ENCODE measurements at places on chromosomes 2 and 18. TPM values are rescaled to one million over a fixed set of nuclear protein-coding genes. Genes with fewer than 3 reads are reported as not detected.

DNA sequence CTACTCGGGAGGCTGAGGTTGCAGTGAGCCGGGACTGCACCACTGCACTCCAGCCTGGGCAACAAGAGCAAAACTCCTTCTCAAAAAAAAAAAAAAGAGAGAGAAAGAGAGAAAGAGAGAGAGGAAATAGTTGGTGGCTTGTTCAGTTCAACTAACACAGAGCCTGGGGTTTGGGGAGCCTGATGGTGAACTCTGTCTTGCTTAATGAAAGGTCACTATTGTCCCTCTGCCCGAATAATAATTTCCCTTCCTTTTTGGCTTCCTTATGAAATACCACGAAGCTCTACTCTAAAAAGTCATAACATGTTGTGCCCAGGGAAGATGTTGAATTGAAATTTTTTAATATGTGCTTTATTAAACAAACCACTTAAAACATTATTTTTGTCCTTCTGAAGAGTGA, 17.3 kb downstream of the BCL2 start:
- peak overlapping the region; percentile 41 for H3K4me3 ChIP-seq
- H3K27ac ChIP-seq: peak overlapping the region; percentile 81
- peaks cover 81% of the 10 kb centered on the region for H3K36me3 ChIP-seq
- H3K4me1 ChIP-seq: peaks cover 91% of the 10 kb centered on the region
- H3K27me3 ChIP-seq: no peaks in the 10 kb centered on the region
- DNase-seq: no peak

- H3K36me3 ChIP-seq: no peaks in the 10 kb centered on the region
- H3K4me3 ChIP-seq: no peak overlapping the region
- peak; percentile 25 for DNase-seq
- peaks cover 23% of the 10 kb centered on the region for H3K27me3 ChIP-seq
Observed at GRCh38 chr18:12652861-12653401, 5.0 kb downstream of the SPIRE1 start.

DNA sequence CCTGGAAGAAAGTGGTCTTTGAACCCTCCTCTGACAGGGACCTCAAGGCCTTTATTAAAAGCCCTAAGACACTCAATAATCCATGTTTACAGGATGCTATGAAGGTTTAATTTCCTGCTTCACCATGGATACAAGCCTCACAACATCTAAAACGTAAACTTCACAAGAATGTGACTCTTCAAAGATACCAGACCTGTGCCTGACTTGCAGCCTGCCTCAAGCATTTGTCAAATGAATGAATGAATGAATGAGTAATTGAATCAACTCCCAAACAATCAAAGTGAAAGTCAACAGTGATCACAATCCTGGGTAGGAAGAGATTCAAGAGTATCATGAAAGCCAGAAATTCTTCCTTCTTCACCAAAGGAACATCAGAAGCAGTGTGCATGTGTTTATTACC, 30.4 kb downstream of the KLF7 start:
- no peak overlapping the region for H3K4me3 ChIP-seq
- H3K36me3 ChIP-seq: peaks cover 70% of the 10 kb centered on the region
- no peak for DNase-seq
- H3K27ac ChIP-seq: peak overlapping the region; percentile 67
- peaks cover 68% of the 10 kb centered on the region for H3K4me1 ChIP-seq

- DNase-seq: peak; percentile 24
- peak overlapping the region; percentile 67 for H3K4me3 ChIP-seq
- H3K27me3 ChIP-seq: no peaks in the 10 kb centered on the region
- H3K27ac ChIP-seq: peak overlapping the region; percentile 91
- peaks cover 35% of the 10 kb centered on the region for H3K4me1 ChIP-seq
Observed at GRCh38 chr18:5456577-5457461, 87.0 kb downstream of the EPB41L3 start.

- no peaks in the 10 kb centered on the region for H3K27me3 ChIP-seq
- H3K4me1 ChIP-seq: no peaks in the 10 kb centered on the region
- no peaks in the 10 kb centered on the region for H3K36me3 ChIP-seq
- DNase-seq: no peak
- no peak overlapping the region for H3K4me3 ChIP-seq
- H3K27ac ChIP-seq: no peak overlapping the region
Observed at GRCh38 chr2:46157072-46157965, 139.9 kb upstream of the EPAS1 start.

DNA sequence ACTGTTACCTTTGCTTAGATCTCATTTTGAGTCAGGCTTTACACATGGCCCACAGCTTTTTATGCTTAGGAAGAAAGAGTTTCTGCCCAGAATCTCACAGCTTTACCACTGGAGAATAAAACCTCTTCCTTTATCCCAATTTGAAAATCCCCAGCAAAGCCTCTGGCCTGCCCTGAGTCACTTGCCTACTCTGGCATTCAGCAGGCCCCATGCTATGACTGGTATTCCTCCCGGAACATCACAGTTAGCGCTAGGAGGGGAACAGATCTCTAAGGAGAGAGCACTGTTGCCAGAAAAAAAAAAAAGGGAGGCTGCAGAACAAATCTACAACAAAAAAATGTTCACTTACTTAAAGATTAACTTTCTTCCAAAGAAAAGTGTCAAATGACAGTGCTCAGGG, 152.9 kb upstream of the DNMT3A start:
- no peak for DNase-seq
- no peaks in the 10 kb centered on the region for H3K27me3 ChIP-seq
- H3K27ac ChIP-seq: no peak overlapping the region
- peaks cover 10% of the 10 kb centered on the region for H3K4me1 ChIP-seq

DNA sequence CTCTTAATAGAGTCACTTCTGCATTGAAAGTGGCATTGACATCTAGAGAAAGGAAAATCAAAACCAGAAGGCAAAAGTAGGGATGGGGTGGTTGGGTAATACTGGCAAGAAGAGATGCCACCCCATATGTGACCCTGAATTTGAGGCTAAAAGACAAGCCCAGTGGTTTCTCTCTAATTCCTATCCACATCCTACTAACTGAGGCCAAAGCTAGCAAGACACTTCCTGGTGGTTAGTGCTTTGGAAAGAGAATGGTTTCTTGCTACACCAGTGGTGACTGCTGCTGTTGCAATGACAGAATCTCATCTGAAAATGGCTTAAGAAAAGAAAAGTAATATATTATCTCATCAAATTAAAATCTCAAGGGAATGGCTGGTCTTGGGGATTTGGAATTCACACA, 640.6 kb downstream of the EPHA4 start:
- no peak overlapping the region for H3K4me3 ChIP-seq
- H3K27me3 ChIP-seq: no peaks in the 10 kb centered on the region
- H3K27ac ChIP-seq: no peak overlapping the region

DNA sequence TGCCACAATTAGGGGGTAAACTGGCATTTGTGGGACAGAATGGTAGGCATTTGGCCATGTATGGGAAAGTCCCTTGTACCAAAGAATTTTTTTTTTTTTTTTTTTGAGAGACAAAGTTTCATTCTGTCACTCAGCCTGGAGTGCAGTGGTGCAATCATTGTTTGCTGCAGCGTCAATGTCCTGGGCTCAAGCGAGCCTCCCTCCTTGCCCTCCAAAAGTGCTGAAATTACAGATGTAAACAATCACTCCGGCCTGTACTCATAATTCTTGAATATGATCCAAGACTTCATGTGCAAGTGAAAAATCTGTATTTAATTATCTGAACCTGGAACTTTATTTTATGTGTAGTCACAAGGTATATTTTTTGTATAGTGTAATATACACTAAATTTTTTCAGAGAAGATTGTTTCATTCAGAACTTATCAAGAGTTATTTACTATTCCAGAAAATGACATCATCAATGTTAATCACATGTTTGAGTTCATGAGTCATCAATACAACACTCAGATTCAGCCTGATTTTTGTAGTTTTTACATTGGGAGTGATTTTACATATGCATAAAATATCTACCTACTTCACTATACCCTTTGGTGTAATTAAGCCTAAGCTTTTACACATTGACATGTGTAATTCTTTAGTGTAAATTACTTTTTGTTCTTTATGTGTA, 138.7 kb upstream of the L3MBTL4 start:
- no peaks in the 10 kb centered on the region for H3K36me3 ChIP-seq
- no peak for DNase-seq
- no peak overlapping the region for H3K4me3 ChIP-seq
- no peaks in the 10 kb centered on the region for H3K27me3 ChIP-seq

DNA sequence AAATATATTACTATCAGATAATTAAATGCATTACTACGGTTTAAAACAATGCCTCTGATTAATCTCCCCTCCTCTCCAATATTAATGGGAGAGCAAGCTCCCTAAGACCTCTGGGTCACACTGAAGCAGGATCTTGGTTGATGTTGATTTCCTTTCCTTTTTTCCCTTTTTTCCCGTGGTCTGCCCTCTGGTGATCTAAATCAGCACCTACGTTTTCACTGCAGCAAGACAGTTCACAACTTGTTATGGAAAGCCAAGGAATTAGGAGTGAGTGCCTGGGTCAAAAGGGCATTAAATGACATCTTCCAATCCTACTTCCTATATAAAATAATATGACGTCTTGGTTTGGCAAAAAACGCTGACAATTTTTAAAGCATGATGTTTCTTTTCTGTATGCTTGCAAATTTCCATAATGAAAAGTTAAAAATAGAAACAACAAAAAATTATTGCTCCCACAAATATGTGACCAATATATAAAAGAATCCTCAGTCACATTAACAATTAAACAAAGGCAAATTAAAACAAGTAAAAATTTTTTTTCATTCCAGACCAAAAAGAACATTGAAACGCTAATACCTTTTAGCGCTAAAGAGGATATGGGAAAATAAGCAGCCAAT, 7.9 kb upstream of the CFAP36 start:
- DNase-seq: no peak
- H3K4me1 ChIP-seq: no peaks in the 10 kb centered on the region
- H3K4me3 ChIP-seq: no peak overlapping the region
- no peaks in the 10 kb centered on the region for H3K27me3 ChIP-seq
- no peak overlapping the region for H3K27ac ChIP-seq
- no peaks in the 10 kb centered on the region for H3K36me3 ChIP-seq

GRCh38 chr2:205543262-205543843, 138.9 kb upstream of the NRP2 start:
- H3K4me3 ChIP-seq: no peak overlapping the region
- no peaks in the 10 kb centered on the region for H3K36me3 ChIP-seq
- H3K27ac ChIP-seq: no peak overlapping the region

DNA sequence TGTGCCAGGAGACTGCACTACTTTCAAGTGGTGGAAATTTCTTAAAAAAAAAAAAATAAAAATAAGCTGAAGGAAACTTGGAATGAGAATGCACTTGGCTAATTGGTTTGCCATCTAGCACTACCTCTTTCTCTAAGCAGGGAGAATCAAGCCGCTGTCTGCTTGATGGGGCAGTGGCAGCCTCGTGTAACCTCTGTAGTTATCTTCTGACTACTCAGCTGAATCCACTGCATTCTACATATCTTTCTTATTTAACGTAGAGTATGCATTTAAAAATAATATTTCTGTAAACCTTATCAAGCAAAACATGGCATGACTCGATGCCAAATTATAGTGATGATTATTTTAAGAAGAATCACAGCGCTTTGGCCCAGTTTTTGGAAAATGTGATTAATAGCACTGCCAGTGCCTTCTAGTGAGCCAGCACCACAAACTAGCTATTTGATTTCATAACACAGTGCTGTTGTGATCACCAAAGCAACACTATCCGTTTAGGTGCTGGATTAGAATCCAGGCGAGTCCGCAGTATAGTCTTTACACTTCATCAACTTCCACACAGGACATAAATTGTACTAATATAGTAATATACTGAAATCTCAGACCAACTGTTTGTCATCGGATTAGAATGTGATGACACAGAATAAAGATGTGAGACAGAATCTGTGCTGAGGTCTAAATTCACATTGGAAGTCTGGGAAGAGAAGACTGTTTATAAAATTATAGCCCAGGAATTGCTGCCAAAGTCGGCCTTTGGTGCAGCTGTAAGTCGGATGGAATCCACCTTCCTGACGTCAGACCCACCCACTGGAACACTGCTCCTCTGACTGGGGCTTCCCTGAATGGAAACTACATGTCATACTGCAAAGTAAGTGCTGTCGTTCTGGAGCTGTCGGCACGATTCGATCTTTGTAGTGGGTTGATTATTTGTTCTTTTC, 136.5 kb upstream of the ETAA1 start:
- DNase-seq: no peak
- no peaks in the 10 kb centered on the region for H3K27me3 ChIP-seq
- H3K4me3 ChIP-seq: no peak overlapping the region
- H3K4me1 ChIP-seq: no peaks in the 10 kb centered on the region
- H3K36me3 ChIP-seq: no peaks in the 10 kb centered on the region

GRCh38 chr2:134181219-134181618, 72.7 kb upstream of the MGAT5 start:
- peak; percentile 73 for DNase-seq
- no peaks in the 10 kb centered on the region for H3K27me3 ChIP-seq
- H3K36me3 ChIP-seq: peaks cover 33% of the 10 kb centered on the region
- H3K27ac ChIP-seq: peak overlapping the region; percentile 90
- H3K4me3 ChIP-seq: peak overlapping the region; percentile 28

DHRS9 gene
- not detected for total RNA-seq

REG1B gene
- not detected for total RNA-seq

EMILIN1 gene
- total RNA-seq: 0.64 TPM
